ENCODE measurements at places on chromosomes 1 and 21.

DNA sequence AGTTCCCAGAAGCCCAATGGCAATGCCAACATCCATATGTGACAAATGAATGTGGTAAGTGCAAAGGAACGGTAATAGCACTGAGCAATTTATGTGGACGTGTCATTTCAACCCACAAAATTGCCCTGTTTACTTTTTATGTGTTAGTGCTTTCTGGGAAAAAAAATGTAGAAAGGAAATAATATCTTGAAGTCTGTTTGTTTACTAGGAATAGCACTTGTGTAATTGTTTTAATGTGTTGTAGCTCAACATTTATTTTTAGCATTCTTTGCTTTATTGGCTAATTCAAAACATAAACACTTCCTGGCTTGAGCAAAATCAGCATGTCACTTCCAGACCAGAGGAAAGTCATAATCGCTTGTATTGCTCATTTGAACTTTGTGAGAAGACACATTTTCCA is 224.8 kb upstream of the KCNK2 start:
- DNase-seq: no peak

- no peak for DNase-seq
Measured at GRCh38 chr21:26351661-26352060, 181.1 kb upstream of the APP start.

GRCh38 chr1:240363315-240363714 is 248.6 kb downstream of the GREM2 start:
- no peak for DNase-seq

DNA sequence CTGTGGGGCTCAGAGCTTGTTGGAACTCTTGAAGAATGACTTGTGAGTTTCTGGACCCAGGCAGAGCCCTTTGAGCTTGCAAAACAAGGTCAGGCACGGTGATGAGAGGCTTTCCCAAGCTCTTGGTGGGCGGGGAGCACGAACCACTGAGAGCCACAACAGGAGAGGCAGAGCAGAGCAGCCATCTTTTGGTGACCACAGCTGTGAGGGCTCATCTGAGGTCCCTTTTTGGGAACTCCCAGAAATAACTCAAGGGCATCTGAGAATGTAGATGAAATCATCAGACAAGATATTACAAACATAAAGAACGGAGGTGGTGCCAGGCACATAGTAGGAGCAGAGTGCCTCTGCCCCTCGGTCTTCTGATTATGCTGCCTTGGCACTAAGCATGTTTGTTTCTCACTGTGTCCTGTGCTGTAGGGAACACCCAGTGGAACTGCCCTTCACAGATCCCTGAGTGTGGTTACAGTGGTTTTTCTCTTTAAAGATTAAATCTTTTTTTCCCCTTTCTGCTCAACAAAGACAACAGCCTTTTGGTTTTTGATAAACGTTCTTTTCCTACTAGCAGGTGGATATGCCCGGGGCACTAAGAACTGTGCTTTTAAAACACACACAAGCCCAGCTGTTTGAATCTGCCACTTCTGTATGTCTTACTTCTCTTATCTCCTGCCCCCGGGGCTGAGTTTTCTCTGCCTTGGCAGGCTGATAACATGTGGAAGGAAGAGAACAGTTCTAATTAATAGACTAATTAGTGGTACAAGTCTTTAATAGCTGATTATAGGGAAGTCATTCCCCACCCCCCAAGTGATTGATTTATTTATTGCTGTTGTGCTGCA is 37.7 kb downstream of the CD34 start:
- DNase-seq: peak; percentile 51

GRCh38 chr1:147627435-147628110 is 42.8 kb downstream of the ACP6 start:
- DNase-seq: peak; percentile 67

- DNase-seq: no peak
Measured at GRCh38 chr1:219699870-219700269, 87.0 kb upstream of the ZC3H11B start.

DNA sequence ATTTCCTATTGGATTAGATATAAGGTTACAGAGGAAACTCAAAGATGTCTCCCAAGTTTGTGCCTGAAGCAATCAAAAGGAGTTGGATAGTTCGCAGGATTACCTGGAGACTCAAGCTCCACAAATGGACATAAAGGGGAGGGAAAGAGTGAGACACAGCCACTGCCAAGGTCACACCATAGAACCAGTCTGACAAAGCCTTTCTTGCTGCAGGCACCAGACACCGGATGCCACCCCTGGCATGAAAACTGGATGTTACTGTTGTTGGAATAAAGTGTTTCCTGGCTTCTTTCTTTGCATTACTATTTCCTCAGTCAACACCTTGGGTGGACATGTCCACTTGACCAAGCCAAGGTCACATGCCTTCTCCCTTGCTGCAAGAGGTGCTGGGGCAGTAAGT is 70.6 kb downstream of the SNRPE start:
- DNase-seq: no peak

GRCh38 chr1:226782845-226783601 is 43.9 kb upstream of the ITPKB start:
- DNase-seq: no peak

DNA sequence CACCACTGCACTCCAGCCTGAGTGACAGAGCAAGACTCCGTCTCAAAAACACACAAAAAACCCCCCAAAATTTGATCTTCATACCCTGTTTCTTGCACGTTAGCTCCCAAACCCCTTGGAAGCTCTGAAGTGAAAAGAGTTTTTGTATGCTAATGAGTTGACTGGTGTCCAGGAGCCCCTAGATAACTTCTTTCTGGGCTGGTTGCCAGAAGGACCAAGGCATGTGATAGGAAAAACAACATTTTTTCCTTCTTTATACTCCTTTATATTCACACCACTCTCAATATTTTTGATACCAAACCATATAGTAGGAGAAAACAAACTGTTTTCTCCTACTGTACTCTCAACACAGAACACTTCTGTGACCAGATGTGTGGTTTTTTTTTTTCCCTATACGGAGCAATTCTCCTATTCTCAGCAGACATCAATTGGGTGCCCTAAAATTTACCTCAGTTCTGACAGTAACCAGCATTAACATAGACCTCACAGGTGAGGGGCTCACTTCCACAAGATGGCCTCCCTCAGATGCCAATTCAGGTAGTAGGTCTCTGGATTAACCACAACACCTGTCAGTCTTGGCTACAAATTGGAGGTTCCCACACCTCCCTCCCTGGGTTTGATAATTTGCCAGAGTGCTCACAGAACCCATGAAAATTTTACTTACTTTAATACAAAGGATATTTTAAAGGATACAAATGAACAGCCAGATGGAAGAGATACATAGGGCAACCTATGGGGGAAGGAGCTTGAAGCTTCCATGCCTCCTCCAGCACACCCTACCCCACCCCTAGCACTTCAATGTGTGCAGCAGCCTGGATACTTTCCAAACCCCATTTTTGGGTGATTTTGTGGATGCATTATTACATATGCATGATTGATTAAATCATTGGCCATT is 25.6 kb downstream of the ZYG11B start:
- no peak for DNase-seq

- no peak for DNase-seq
Measured at GRCh38 chr1:151009206-151009587, 948 bp downstream of the PRUNE1 start.

DNA sequence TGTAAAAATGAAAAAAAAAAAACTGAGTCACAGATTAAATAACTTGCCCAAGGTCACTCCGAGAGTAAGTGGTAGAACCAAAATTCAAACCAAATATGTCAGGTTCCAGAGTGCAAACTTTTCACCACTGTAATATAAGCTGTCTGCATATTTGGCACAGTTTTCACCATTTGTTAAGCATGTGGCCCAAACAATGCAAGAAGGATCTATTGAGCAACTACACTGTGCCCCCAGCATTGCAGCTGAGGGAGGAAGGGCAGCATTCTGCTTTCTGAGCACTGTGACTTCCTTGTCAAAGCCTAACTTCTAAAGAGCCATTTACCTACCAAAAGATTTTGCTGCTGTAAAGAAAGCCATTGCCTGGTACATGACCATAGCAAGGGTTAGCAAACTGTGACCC is 133.4 kb downstream of the SYT2 start:
- no peak for DNase-seq

- no peak for DNase-seq
Measured at GRCh38 chr1:14910984-14911721, 242.4 kb upstream of the TMEM51 start.

GRCh38 chr1:221912230-221912629 is 170.3 kb upstream of the DUSP10 start:
- DNase-seq: no peak

- peak; percentile 6 for DNase-seq
Measured at GRCh38 chr1:229068270-229068987, 202.5 kb upstream of the RAB4A start.

All from CD4-positive, alpha-beta T cell treated with Interleukin-4 for 4 hours (primary cell).